ENCODE measurements at places on chromosomes 11 and 22. TPM values are rescaled to one million over a fixed set of nuclear protein-coding genes. Genes with fewer than 3 reads are reported as not detected.
A peak's percentile ranks its signal among the peaks of the same experiment; 100 is the strongest.

Gene CD3E
- total RNA-seq, result not detected

Gene A4GALT
- total RNA-seq, result 20.2 TPM

Gene IFITM2
- total RNA-seq, result 238 TPM

Gene NCF4
- not detected for total RNA-seq

Gene AQP11
- total RNA-seq, result 2.4 TPM

Gene BATF2
- 1.0 TPM for total RNA-seq

Gene CNTF
- total RNA-seq, result 1.6 TPM

- no peak for DNase-seq
Observed at GRCh38 chr11:118790357-118791110, 430 bp downstream of the DDX6 start.

DNA sequence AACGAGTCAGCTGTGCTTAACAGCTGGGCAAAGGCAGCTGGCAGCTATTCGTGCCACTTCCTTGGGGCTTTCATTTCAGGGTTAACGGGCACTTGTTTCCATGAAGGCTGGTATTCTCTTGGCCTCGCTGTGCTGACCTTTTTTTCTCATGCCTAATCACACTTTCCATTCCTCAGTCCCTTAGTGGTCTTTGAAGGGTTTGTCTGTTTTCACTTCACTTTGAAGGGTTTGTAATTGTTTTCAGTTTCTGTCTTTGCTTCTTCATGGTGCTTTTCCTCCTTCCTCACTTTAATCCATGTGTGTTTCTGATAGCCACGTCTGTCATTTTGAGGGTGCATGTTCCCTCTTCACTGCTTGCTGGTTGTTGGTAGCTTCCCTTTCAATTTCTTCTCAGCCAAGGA, 24.6 kb downstream of the PPIL2 start:
- no peak for DNase-seq

DNA sequence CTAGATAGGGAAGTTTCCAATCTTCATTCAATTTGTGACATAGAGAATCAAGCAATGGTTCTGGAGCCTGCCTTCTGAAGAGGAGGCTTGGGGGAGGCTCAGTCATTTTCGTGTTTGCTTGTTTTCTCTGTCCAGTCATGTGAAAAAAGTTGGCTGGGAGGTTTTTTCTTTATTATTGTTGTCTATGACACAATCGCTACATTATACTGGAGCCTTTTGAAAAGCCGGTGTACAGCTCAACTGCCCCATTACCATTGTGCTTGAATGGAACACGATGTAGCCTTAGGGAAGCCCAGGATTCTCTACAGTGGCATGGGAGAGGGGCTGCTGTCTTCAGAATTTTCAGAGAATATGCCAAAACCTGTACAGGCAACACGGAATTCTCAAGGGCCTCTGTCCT, 57.9 kb upstream of the NCAM1 start:
- DNase-seq, result no peak

- no peak for DNase-seq
Observed at GRCh38 chr11:61914471-61915171, 2.7 kb downstream of the RAB3IL1 start.

DNA sequence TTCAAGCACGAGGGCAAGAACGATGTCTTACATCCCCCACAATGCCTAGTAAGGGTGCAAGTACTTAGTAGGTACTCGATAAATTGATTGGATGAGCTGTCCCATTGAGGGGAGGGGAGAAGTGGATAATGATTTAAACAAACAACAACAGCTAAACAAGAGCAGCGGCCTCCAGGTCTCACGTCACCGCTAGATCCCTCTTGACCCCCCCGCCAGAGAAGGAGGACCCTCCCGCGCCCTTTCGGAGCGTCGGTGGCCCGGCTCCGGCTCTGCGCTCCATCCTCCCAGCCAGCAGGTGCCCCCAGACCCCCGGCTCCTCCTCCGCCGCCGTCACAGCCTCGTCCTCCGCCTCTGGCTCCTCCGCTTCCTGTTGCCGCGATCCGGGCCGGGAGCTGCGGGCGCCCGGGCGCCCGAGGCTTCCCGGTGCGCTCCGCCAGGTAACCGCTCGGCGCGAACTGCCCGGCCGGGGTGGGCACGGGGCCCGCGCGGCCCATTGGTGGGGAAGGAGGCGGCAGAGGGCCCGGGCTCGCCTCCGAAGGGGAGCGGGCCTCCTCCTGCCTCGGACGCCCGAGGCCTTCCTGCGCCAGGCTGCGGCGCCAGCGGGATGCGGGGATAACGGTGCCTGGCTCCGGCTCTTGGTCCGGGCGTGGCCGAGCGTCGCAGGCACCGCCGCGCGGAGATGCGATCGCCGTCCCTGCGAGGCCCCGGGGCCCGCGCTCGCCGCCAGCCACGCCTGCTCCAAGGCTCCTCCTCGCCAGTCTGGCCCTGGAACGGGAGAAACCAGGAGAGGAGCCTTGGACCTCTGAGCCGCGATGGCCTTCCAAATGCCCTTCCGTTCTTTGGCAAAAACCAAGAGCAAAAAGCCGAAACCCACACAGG, at the start of gene TLCD5:
Gene TLCD5, plus strand, starts transcription at position 368 of the 879 bp plus-strand sequence. CDS start 2,143 bp downstream, outside the sequence.
- peak; percentile 85 for DNase-seq

DNA sequence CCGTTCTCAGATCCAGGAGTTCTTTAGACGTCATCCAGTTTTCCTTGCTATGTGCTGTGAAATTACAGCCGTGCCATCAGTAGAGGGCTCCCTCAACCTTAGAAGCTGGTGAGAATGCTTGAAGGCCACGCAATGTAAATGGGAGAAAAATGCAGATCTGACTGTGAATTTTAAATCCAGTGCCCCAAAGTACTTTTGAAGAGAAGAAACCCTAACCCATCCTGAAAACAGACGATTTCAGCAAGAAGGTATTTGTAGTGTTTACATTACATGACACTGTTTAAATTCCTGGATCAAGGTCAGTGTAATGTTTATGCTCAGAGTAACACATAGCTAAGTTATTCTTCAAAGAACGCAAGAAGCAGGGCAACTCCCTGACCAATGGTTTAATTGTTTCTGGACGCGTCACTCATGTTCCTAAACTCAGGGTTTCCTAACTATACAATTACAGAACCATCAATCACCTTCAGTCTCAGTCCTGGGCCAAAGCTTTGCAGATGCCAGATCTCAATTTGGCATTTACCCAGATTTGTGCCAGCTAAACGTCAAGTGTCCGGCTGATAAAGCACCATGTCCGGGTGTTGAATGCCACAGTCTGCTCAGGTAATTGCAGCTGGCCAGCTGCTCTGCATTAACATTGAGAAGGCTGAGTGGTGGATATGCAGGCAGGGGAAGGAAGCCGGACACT, 38.2 kb downstream of the ADAMTS8 start:
- DNase-seq, result no peak

DNA sequence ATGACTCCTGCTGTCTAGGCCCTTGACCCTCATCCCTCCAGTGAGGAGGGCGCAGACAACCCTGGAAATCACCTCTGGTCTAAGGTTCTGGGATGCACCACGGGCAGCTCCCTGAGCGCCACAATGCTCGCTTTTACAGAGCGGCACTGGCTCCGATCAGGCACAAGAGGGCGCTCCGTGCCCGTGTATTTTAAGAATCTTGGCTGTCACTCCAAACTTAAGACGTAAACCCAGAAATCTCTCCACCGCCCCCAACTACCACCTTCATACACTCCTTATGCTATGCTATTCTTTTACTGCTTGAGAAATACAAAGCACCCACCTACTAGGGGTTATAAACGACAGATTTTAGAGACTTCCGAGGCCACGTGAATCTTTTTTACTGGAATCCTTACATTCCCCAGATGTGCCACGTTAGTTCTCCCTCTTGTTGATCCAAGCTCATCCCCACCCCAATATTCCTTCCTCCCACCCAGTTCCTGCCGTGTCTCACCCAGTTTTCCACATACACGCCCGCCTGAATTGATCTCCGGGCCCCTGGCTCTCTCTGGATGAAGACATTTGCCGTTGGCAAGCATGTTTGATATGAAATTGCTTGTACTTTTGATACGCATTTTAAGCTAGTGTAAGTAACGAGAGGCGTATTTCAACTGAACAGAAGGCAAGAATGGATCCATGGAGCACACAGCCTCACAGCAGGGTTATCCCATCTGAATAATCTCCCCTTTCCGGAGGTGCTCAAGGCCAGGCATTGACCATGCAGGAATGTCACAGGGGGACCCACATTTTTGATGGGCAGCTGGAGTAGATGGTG, 453.5 kb downstream of the OPCML start:
- DNase-seq, result no peak

GRCh38 chr11:105929084-105929955, 92.7 kb downstream of the MSANTD4 start:
- DNase-seq, result no peak

- no peak for DNase-seq
Observed at GRCh38 chr22:28581016-28581415, 98.6 kb downstream of the TTC28 start.

Measured in type B pancreatic cell (in vitro differentiated cells).